ENCODE measurements at places on chromosomes 12 and 14. TPM values are rescaled to one million over a fixed set of nuclear protein-coding genes. Genes with fewer than 3 reads are reported as not detected.

- DNase-seq, result no peak
Observed at GRCh38 chr12:132467511-132467910, 22.4 kb upstream of the FBRSL1 start.

CYP27B1 gene
- not detected for polyA plus RNA-seq

DNA sequence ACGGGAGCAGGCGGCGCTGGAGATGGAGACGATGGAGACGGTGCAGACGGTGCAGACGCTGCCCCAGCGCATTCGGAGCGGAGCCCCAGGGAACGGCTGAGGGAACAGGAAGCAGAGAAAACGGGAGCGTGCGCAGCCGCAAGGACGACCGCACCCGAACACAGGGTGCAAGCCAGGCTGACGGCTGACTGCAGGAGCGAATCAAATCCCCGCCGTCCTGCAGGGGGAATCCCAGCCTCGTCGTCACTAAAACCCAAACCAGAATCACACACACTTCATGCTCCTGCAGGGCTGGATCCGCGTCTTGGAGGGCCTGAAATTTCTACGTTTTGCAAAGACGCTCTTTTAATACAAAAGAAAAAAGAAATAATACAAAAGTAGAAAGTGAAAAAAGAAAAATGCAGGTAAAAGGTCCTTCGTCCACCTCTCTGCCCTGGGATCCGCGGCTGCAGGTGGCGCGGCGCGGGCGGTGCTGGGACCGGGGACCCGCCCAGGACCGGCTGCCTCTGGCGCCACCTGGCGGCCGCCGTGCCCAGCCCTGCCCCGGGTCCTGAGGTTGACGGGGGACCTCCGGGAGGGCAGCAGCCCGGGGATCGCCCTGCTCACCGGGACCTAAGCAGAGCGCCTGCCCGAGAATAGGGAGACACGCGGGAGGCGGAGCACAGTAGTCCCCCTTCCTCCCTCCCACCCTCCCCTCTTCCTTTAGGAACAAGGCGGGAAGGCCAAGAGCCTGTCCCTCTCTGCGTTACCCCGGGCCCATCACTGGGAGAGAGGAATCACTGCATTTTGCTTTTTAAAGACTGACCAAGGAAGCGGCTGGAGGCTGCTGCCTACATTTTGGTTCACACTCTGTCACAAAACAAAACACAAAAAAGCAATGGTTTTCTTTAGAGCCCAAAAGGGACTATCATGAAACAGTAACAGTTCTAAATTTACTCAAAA lies 20.1 kb downstream of the STX2 start:
- DNase-seq, result peak; percentile 46

- no peak for DNase-seq
Observed at GRCh38 chr14:33259764-33260163, 321.1 kb downstream of the NPAS3 start.

GRCh38 chr14:23544511-23545447 lies 6.8 kb downstream of the ZFHX2 start:
- peak; percentile 62 for DNase-seq

- DNase-seq, result no peak
Observed at GRCh38 chr12:8996682-8997405, 7.5 kb downstream of the KLRG1 start.

NDRG2 gene
- polyA plus RNA-seq, result 293 TPM

OR4E1 gene
- polyA plus RNA-seq, result not detected

- no peak for DNase-seq
Observed at GRCh38 chr14:93249128-93249831, 42.2 kb downstream of the UBR7 start.

DNA sequence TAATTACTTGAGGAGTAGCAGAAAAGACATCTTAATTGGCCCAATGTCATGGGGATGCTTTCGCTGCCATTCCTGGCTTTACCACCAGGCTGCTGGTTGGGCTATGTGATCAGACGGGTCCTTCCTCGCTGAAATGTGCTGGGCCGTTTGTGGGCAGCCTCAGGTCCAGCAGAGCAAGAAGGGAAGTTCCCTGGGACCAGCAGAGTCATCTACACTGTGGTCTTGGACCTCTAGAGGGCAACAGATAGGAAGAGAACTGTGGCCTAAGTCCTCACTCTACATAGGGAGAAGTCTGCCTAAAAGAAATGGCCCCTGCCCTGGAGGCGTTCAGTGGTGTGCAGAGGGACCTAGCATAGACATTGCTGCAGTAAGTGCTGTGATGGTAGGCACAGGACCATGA lies 10.9 kb downstream of the EVL start:
- DNase-seq, result no peak

IFNG-AS1 gene
- 0.37 TPM for polyA plus RNA-seq

DNA sequence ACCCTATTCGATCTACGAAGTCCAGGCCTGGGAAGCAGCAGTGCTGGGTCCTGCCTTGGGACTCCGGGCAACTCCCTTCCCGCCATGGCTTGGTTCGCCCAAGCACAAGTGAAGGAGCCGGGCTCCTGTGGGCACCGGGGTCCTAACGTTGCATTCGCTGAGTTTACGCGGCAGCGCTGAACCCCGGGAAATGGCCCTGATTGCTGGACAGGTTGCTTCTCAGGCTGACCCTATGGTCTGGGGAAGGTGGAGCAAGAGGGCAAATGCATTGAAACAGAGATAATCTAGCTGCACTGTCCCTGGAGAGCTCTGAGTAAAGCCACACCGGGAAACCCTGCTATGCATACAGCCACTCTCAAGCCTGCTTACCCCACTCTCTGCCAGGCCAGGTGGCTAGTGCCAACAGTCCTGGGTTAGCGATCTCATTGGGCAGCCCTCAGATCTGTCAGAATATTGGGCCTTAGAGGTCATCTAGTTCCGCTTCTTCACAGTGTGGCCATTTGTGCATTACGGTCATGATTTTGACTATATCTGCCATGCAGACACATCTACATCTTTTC lies 11.3 kb downstream of the SYNE3 start:
- DNase-seq, result no peak

GRCh38 chr12:1777798-1778197 lies 42.6 kb upstream of the LRTM2 start:
- no peak for DNase-seq
